Hepatocyte (in vitro differentiated cells): ENCODE measurements at places on chromosomes 6 and 20.

- DNase-seq, result peak; percentile 37
Measured at GRCh38 chr6:167898673-167899311, 72.1 kb downstream of the AFDN start.

GRCh38 chr20:1392443-1392692 is 486 bp downstream of the FKBP1A start:
- no peak for DNase-seq

- DNase-seq, result no peak
Measured at GRCh38 chr6:51077821-51078518, 259.3 kb downstream of the TFAP2B start.

- DNase-seq, result peak; percentile 65
Measured at GRCh38 chr6:35181933-35182612, 31.7 kb upstream of the SCUBE3 start.

DNA sequence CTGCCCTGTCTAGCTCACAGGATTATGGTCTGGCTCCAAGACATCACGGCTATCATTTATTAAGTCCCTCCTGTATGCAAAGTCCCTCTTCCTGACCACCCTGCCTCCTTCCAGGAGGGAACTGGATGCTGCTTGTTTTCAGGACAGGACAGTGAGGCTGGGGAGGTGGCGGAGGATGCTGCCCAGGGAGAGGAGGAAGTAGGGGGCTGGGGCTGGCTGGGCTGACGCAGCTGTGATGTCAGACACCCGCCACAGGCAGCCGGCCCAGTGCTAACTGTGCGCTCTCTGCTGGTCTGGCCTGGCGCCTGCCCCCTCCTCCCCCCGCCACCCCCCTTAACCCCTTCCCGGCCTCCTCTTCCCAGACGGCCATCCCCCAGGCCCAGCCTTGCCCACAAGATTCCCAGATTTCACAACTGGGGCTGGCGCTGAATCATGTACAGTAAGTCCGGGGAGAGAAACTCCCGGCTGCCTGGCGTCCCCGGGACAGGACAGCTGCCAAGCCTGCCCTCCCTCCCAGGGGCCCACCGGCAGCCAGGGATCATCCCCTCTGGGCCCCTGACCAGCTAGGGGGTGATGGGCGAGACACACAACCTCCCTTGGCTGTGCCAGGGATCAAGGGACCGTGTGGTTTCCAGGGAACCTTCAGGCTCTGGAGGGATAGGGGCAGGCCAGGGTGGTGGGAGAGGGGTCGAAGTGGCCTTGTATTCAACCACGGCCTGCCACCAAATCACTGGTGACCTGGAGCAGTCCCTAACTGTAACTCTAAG is 118.1 kb downstream of the CEBPB start:
- peak; percentile 91 for DNase-seq

- no peak for DNase-seq
Measured at GRCh38 chr6:1618311-1619097, 8.8 kb downstream of the FOXC1 start.

DNA sequence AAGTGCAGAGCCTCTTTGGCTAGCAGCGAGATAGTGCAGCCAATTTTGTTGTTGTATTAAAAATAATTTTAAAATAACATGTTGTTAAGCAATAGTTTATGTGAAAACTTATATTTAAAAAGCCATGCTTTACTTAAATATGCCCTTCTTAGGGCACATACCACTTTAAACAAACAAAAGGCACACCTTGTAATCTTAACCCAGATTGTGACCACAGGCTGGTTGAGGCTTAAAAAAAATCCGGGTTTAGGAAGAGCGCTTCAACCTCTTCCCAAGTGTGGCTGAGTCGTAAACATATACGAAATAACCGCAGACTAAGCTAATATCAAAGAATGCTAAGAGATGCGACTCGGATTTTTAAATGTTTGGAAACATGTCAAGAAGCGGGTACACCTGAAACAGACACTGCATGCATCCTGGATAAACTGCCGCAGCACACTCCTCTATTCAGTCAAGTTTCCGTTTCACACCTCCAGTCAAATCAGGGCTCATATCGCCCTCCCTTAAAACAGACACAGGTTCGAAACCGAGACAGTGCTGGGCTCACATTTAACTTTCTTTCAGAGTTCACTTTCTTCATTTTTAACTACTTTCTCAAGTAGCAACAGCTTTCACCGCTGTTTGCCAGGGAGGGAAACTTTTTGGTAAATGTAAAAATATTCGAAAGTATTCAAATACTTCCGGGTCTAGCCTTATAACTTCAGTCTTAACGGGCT is 1.5 kb downstream of the DEK start:
- no peak for DNase-seq

- DNase-seq, result no peak
Measured at GRCh38 chr20:56941101-56941686, 312.1 kb downstream of the TFAP2C start.

GRCh38 chr20:4556781-4557180 is 164.9 kb upstream of the PRND start:
- no peak for DNase-seq

DNA sequence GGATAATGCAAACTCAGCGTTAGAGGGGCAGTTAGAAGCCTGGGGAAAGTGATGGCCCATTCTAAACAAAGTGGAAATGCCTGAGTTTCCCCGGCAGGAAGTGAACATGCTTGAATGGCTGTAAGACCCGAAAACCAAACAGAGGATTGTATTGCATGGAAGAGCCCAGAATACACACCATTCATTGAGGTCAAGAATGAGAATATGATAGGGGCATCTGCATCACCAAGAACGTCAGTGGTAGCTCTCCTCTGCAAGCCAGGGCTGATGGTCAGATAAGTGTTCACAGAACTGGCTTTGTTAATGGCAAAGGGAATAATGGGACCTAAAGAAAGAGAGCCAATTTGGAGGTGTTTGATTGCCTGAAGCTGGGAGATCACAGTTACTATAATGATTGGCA is 663.4 kb downstream of the KHDRBS2 start:
- DNase-seq, result no peak

- DNase-seq, result peak; percentile 54
Measured at GRCh38 chr6:104686550-104687175, 173.1 kb downstream of the HACE1 start.

DNA sequence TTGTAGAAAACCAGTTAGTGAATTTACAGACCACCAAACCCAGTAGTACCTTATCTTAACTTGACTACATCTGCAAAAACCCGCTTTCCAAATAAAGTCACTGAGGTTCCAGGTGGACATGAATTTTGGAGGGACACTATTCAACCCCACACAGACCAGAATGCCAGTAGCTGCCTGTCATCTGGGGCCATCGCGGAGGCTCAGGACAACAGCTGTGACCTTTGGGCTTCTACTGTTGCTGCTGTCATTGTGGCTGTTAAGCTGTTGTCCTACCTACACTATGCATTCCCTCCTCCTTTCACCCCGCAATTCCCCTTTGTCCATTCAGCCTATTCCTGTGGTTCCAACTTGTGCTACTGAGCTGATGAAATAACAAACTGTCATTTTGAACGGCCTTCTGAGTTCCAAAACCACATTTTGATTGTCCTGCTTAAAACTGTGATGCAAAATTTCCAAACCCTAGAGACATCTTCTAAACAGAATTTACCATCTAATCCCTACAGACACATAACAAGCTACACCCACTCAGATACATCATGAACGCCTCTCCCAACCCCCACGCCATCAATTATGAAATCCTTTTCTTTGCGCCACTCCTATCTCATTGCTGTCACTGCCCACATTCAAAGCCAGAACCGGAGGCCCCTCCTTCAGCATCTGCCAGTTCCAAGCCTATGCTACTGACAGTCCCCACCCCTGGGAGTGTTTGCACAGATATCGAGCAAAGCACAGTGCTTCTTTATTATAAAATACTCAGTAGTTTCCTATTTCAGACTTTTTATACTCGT is 125.0 kb downstream of the C6orf118 start:
- peak; percentile 6 for DNase-seq

DNA sequence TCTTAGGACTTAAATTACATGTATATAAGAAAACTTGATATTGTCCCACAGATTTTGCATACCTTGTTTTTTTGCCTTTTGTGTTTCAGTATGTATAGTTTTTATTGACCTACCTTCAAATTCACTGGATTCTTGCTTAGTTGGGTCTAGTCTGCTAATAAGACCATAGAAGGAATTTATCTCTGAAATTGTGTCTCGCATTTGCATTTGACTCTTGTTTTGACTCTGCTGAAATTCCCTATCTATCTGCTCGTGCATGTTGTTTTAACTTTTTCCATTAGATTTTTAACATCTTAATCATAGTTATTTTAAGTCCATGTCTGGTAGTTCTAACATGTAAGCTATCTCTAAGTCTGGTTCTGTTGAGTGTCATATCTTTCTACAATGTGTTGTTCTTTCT is 163.9 kb downstream of the SCP2D1 start:
- no peak for DNase-seq

GRCh38 chr6:161924516-161925116 is 650.8 kb upstream of the AGPAT4 start:
- DNase-seq, result no peak
